ENCODE measurements at places on chromosomes 3 and 15. TPM values are rescaled to one million over a fixed set of nuclear protein-coding genes. Genes with fewer than 3 reads are reported as not detected.

The IGDCC3 gene
- not detected for total RNA-seq

- DNase-seq = no peak
Measured at GRCh38 chr15:85580879-85581278, 200.5 kb downstream of the AKAP13 start.

DNA sequence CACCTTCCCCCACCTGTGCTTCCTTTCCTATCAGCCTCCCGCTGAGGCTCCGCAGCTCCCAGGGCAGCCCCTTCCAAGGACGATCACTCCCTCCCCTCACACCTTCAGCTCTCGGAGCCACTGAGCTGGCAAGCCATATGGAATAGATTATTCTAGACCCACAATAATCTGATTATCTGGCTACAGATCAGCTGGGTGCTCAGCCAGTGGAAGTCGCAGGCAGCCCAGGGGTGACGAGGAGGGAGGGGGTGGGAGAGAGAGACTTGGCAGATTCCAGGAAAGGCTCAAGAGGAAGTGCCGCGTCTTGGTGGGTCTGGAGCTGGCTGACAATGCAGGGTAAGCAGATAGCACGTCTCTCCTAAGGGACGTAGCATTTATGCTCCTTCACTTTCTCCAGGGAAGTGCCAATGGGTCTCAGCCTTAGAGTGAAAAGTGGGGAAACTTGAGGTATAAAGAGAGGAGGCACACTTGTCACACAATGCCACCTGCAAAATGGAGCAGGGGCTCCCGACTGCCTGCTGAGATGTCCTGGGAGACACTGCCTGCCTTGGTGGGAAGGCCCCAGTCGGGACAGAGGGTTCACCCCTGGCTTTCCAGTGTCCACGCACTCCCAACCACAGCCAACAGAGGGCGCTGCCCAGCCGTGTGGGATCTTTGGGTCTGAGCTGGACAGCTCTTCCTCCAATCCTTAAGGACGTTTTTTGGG is 9.4 kb upstream of the MESP1 start:
- no peak for DNase-seq

The ADAMTS7 gene
- total RNA-seq = 10.5 TPM

Data from epithelial cell of proximal tubule (primary cell).